MM.1S (cell line): ENCODE measurements at places on chromosomes 12 and 14.

DNA sequence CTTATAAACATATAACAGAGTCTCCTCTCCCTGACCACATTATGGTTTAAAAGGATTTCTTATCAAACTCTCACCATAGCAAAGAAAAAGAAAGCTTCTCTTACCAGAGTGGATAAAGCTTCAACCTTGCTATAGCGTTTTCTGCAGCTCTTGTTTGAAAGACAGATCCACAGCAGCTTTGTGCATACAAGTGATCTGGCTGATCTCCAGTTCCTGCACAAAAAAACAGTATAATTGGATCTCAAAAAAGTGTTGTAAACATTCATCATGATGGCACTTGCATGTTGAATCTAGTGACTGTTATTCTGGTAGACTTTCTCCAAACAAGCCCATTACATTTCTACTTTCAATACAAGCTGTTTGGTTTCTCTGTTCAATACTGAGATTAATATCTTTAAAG is 178.9 kb upstream of the MGAT4C start:
- DNase-seq = no peak

- DNase-seq = no peak
Observed at GRCh38 chr14:29030970-29031369, 264.4 kb downstream of the FOXG1 start.

DNA sequence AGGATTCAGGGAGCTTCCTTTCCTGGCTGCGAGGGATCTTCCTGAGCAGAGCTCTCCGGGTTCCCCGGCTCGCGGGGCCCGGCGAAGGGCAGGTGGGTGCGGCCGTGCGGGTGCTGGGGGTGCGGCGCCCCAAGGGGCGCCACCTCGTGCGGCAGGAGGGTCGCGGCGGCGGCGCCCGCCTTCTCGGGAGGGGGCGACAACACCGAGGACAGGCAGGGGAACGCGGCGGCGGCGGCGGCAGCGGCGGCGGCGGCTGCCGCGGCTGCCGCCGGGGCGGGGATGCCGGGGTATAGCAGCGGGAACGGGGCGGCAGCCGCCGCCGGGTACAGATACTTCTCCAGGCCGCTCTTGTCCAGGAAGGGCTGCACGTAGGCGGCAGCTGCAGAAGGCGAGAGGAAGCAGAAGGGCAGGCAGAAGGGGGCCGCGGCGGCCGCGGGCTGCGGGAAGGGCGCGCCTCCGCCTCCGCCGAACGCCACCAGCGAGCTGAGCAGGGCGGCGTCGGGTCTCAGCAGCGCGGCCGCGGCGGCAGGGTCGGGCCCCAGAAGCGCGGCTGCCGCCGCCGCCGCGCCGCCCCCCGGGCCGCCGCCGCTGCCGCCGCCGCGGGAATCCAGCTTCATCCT is 2.7 kb downstream of the BHLHE41 start:
- DNase-seq = peak; percentile 19

GRCh38 chr12:90854136-90854689 is 100.8 kb downstream of the CCER1 start:
- DNase-seq = peak; percentile 61

DNA sequence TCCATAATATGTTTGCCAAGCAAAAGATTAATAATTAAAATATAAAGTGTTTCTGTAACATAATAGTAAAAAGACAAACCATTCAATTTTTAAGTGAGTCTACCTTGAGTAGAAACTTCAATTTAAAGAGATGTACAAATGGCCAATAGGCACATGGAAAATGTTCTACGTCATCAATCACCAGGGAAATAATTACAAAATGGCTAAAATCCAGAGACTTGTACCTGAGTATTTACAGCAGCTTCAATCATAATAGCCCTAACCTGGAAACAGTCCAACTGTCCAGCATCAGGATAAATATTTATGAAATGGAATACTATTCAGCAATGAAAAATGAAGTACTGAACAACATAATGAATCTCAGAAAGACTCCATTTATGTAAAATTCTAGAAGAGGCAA is 95.5 kb upstream of the FAR2 start:
- peak; percentile 21 for DNase-seq

DNA sequence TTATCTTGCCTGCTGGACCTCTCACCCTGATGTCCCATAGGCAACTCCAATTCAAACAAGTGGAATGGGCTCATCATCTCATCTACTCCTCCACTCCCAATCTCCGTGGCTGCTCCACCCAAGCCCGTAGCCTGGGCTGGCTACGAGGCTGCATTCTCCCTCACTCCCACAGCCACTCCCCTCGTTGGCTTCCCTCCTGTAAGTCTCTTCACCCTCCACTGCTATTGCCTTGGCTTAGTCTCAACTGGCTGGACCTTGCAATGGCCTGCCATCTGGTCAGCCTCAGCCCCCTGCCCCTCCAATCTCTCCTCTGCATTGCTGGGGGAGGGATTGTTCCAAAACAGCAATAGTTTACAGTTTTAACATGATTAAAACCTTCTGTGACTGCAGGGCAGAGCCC is 44.4 kb upstream of the PELI2 start:
- DNase-seq = no peak

DNA sequence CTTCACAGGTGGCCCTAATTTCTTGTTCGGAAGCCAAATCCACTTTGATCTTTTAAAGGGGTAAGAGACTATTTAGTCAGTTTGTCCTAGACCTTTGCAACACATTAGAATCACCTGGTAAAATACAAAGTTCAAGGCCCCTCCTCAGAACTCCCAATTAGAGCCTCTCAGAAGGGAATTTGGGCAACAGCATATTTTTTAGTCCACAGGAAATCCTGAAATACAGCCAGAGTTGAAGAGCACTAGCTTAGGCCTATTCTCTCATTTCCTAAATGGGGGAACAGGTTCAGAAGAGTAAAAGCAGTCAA is 151.3 kb upstream of the FSCB start:
- no peak for DNase-seq

DNA sequence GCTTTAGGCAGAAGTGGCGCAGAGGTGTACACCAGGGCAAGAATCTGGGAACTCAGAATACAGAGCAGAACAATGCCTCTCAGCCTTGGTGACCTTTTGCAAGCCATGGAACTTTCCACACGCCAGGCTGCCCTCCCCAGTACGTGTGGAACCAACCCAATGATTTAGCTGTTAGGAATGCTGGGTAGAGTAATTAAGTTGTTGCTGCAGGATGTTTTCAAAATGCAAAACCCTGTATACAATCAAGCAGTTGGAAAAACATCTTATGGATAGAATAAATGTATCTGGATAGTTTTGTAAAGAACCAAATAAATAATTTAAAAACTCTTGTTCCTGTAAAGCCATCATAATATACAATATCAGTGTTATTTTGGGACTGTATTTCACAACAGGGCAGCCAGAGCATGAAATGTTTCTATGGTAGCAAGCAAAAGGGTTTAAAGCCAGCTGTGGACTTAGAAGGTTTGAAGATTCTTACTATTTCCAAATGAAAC is 19.4 kb downstream of the PPP1R36 start:
- no peak for DNase-seq

DNA sequence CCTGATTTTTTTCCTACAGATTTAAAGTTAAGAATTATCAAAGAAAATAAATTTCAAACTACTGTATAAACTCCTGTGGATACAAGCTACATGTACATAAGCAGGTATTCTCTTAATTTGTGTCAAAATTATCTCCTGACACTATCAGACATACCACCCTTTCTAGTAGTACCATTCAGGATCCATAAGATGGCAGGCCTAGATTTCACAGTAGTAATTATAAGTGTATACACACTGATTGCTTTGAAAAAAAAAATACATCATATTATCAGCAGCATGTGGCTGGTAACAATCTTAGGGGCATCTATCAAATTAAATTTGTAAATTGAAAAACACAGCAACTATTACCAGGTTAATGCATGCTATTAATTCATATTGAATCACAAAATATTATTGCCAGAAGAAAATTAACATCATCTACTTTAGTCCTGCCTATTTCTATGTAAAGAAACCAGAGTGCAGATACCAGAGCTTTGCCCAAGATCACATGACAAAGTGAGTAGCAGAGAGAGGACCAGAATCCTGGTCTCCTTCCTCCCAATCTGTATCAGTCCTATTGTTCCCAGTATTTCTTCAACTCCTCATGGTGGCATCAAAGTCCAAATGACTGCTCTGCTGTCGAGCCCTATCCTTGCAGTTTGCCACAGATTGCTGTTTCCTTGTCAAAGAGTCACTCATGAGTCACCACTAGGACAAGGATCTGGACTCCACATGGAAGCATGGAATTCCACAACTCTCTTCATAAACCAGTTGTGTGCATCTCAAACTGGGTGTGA is 27.7 kb upstream of the CALM1 start:
- no peak for DNase-seq

DNA sequence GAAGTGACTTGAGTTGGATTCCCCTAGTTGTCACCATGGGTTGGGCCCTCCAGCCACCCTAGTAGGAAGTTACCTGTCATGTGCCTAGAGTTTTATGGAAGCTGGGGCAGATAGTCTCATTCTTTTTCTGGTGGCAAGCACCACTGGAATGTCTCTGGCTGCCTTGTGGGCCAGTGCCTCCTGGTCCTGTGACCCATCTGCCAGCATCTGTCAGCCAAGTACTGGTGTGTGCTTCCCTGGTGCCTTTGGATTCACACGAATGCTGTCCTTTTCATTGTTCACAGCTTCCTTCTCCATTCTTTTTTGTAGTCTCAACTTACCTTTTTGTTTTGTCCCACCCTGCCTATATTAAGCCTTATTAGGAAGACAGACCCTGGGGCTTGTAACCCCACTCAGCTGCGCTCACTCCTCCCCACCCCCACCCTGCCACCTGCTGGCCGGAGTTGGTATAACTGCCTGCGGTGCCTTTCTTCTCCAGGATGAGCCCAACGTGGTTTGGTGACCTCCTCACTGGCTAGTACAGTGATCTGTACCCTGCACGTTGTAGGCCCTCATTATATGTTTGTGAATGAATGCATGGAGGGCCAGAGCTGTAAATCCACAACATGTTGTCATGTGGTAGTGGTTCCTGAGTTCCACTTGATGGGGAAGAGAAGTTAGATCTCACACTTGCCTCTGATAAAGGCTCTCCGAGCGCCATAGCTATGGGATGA is 125.7 kb downstream of the TSPAN9 start:
- peak; percentile 37 for DNase-seq

DNA sequence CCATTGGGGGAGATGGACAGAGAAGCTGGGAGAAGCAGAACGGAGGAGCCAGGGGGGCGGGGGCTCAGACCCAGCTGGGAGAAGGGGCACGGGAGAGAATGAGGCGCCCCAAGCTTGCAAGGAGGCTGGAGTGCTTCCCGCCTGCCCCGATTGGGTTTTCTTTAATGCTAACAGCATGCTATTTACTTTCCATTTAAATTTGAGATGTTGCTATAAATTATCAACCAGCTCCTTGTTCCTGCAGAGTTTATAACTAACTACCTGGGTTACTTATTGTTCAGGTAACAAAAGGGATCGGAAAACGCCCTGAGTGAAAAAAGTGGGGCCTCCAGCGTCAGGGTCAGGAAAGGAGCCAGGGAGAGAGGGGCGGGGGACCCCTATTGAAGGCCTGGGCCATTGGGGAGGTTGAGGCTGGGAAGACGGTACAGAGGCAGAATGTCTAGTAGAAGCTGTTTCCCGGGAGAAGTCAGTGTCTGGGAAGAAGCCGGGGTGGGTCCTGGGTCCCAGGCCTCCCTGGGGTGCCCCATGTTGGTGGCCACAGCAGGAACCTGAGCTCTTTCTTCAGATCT is 2.5 kb downstream of the HNF1A start:
- no peak for DNase-seq

- DNase-seq = no peak
Observed at GRCh38 chr12:105477873-105478272, 147.4 kb downstream of the C12orf75 start.

- DNase-seq = peak; percentile 48
Observed at GRCh38 chr12:47268501-47269454, 189.0 kb upstream of the AMIGO2 start.

DNA sequence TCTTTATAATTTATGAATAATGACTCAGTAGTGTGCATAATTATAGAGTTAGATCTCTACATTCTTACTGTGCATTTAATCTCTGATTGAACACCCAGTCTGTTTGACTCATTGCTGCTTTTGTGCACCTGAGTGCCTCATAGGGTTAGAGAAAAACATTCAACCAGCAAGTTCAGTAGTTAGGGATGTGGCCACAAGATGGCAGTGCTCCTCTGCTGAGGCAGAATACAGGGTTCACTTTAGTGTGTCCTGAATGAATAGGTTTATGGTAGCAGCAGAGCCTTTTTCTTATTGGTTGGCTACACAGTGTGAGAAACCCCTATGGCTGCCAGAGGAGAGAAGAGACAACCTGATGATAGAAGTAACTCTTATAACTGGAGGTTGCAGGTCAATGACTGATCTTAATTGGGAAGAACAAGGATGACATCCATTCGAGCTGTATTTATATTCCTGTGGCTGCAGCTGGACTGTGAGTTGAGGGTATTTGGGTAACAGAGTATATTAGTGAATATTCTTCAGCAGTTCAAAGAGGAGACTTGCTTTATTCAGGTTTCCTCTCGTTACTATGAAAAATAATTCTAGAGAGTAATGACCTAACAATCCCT is 194.9 kb upstream of the OR4E1 start:
- peak; percentile 60 for DNase-seq

- no peak for DNase-seq
Observed at GRCh38 chr12:128976120-128976738, 123.0 kb downstream of the GLT1D1 start.

DNA sequence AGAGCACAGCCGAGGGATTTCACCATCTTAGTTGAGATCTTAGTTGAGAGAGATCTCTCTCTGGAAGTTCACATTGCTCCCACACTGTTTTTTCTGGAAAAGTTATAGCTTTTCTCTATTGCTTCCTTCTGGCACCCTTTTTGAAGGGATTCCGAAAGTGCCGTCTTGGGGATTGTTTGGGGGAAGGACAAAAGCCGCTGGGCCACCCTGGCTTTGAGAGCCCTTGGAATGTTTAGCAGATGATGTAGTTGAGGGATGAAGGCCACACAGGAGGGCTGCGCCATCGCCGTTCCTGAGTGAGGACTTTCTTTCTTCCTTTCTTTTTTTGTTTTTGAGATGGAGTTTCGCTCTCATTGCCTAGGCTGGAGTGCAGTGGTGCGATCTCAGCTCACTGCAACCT is 17.7 kb downstream of the PLEKHG3 start:
- DNase-seq = no peak

GRCh38 chr12:68499616-68500015 is 111.1 kb upstream of the RAP1B start:
- no peak for DNase-seq

- DNase-seq = peak; percentile 20
Observed at GRCh38 chr12:116538682-116539305, 20.4 kb upstream of the MAP1LC3B2 start.

DNA sequence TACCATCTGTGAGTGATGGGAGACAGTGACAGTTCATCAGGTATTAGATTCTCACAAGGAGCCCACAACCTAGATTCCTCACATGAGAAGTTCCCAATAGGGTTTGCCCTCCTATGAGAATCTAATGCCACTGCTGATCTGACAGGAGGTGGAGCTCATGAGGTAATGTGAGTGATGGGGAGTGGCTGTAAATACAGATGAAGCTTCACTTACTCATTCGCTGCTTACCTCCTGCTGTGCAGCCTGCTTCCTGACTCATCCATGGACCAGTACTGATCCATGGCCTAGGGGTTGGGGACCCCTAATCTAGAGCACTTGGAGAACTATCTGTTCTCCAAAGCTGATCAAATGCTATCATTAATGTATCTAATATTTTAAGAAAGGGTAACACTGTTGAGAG is 17.7 kb downstream of the CLEC2D start:
- no peak for DNase-seq

GRCh38 chr14:73463411-73463810 is 5.1 kb upstream of the NUMB start:
- no peak for DNase-seq

GRCh38 chr12:100823963-100824362 is 29.4 kb downstream of the ANO4 start:
- no peak for DNase-seq
